GM12892 (cell line): ENCODE measurements at places on chromosomes 16 and 17.

- DNase-seq: no peak
Observed at GRCh38 chr16:79651363-79651762, 50.8 kb upstream of the MAF start.

DNA sequence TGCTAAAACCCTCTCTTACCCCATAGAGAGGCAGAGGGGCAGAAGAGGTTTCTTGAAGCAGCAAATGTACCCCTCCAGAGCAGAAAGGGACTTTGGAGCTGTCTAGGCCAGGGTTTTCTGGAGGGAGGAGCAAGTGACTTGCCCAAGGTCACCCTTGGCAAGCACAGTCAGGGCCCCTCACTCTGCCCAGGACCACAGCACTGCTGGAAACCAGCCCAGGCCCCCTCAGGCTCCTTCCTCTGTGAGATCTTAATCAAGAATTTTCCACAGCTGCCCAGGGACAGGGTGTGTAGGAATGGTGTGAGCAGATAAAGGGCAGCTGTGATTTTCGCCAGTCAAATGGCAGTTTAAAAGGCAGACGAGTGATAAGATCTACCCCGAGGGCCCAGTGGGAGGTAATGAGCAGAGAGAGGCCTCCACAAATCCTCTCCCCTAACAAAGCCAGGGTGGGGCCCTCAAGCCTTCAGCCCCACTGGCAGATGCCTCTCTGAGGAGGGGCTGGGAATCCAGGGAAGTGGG is 3.9 kb upstream of the SLC12A3 start:
- DNase-seq: no peak

DNA sequence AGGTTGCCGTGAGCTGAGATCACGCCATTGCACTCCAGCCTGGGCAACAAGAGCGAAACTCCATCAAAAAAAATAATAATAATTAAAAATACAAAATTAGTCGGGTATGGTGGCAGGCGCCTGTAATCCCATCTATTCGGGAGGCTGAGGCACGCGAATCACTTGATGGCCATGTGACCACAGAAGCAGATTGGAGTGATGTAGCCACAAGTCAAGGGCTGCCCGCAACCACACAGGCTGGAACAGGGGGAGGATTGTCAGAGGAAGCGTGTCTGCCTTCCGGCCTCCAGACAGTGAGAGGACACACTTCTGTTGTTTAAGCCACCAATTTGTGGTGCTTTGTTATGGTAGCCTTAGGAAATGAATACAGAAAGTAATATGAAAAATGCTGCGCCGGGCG is 11.8 kb upstream of the NAGS start:
- no peak for DNase-seq

DNA sequence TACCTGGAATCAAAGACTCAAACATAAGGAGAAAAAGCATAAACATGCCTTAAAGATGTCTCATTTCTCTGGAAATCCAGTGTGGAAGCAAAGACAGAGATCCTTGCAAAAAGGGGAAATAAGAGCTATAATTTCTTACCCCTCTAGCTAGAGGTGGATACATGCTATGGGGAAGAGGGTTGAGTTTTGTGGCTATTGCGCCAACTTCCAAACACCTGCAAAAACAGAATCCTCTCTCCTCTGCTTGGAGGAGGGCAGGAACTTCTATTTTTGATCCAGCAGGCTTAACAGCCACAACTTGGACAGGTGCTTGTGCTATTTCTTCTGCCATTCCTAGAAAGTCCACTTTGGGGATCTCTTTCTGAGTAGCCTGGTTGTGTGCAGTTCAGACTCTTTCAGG is 21.5 kb upstream of the NUDT7 start:
- no peak for DNase-seq

GRCh38 chr16:67336648-67337047 is 10.0 kb downstream of the LRRC36 start:
- DNase-seq: no peak

DNA sequence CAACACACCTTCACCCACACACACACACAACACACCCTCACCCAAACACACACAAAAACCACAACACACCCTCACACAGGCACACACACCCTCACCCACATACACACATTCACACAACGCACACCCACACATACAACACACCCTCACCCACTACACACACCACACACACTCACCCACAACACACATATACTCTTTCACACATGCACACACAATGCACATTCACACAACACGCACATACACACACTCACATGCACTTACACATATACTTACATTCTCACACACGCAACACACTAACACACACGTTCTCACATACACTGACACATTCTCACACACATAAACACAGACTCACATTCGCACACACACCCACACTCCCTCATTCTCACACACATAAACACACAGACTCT is 3.8 kb downstream of the ASGR1 start:
- DNase-seq: no peak

- no peak for DNase-seq
Observed at GRCh38 chr17:72723711-72724110, 368.8 kb downstream of the SLC39A11 start.

DNA sequence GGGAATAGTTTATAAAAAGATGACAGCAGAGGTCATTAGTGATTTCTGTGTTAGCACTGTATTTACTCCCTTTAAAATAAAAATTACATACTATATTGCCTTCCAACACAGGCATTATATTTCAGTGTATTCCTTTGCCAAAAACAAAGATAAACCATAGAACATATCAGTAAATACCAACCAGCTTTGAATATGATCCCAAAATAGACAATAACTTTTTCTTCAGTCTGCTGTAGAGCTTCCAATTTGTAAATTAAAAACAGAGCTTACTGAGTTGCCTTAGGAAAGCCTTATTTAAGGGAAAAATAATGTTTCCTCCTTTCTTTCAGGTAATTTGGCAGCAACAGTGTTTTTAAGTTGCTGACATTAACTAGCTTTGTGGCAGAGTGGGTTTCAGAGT is 352.1 kb upstream of the TBX2 start:
- DNase-seq: no peak

- no peak for DNase-seq
Observed at GRCh38 chr17:35213412-35213940, 19.3 kb upstream of the SLC35G3 start.

DNA sequence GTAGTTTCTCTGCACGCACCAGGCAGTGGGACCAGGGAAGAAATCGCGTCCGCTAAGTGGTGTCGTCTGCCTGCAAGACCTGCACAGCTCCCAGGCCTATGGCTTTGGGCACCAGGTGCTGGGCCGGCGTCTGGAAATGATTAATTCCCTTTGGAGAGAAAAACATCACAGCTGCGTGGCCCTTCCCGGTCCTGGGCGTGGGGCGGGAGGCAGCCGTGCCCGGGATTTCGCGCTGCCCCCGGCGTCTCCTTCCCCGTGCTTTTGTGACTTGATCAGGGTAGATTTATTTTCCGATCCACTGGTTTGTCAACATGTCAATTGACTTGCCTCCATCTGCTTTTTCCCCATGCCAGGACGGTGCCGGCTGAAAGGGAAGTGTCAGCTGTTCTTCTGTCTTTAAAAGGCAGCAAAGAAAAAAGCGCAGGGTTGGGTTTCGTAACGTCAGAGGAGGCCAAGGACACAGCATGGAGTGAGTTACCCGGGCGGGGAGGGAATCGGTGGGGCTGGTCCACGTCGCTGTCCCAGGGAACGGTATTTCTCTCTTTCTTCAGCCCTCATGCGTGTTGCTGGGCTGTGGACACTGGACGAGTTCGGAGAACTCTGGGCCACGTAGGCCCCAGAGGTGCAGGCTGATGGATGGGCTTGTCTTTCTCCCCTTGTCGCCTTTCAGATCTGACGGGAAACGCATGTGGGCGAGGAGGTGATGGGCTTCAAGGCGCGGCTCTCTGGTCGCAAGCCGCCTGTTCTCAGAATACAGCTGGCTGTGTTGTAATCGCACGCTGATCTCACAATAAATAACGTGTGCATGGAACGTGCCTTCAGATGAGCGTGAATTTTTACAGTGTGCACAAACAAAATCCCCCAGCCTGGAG is 188.1 kb upstream of the ZNF469 start:
- no peak for DNase-seq

DNA sequence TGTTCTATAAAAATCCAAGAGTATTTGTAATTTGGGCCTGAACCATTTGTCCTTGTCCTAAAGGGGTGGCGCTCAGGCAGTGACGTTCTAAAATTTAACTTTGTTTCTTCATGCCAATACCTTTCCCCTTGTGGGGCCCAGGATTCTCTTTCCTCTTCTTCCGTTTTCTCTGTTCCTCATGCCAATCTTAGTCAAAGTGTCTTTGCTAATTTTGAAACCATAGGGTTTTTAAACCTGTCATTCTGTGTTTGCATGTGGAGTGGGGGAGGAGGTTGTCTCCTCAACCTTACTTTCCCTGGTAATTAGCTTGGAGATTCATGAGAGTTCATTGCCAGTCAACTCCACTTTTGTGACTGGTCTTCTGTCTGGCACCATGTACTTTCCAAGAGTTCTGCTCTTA is 337.1 kb downstream of the MAF start:
- DNase-seq: no peak

GRCh38 chr16:64469351-64469750 is 652.5 kb downstream of the CDH11 start:
- DNase-seq: no peak

- no peak for DNase-seq
Observed at GRCh38 chr17:83121921-83122820, 42.8 kb downstream of the METRNL start.

- no peak for DNase-seq
Observed at GRCh38 chr17:28412099-28412498, 6.1 kb upstream of the SLC46A1 start.

DNA sequence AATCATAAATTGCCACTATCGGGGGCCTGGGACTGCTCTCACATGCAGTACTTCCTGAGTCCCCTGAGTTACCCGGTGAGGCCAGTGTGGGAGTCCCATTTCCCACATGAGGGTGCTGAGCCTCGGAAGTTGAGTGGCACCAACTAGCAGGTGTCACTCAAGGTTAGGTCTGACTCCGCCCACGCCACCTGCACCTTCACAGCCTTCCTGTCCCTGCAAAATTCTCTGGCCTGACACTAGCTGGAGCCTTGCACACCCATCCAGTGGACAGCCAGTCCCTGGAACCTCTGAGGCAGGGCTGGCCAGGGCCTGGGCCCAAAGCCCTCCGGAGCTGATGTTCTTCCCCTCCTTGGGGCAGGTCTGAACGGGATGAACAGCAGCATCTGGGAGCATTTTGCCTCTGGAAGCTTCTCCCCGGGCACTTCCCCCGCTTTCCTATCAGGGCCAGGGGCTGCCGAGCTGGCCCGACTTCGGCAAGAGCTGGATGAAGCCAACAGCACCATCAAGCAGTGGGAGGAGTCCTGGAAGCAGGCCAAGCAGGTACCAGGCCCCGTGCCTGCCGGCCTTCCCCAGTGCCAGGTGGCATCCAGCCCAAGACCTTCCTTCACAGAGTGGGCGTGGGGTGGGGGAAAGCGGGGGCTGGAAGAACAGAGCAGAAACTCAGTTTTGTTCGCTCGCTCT is 21.9 kb downstream of the UNC13D start:
- DNase-seq: no peak

DNA sequence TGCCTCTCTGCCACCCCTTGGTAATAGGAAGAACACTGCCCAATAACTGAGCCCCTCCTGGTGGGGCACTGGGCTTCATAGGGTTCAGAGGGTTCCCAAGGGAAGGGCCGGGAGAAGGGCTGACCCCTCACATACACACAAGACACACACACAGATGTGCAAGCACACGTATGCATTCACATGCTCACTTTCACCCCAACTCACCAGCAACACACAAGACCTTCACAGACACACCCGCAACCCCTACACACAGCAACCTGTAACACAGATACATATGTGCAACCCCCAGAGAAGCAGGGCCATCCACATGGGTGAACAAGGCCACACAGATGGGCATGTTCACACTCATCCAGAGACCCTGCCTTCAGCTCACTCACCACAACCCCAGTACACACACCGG is 225.1 kb downstream of the ZNF423 start:
- no peak for DNase-seq

GRCh38 chr17:3189961-3190360 is 7.4 kb upstream of the OR1A2 start:
- DNase-seq: no peak

DNA sequence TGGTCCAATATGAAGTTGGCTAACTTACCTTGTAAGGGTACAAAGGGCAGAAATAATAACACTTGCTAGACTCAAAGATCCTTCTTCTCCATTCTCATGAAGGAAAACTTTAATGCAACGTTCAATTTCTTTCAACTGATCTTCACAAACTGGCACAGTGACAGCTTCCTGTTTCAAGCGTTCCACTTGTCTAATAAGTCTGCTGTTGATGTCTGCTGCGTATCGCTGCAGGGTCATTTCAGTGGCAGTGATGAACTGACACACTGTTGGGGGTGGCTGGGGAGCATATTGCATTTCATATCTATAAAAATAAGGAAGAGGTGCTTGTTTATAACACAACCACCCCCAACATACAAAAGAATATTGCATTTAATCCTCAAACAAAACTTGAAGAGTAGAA is 33.5 kb upstream of the ARL6IP1 start:
- no peak for DNase-seq

DNA sequence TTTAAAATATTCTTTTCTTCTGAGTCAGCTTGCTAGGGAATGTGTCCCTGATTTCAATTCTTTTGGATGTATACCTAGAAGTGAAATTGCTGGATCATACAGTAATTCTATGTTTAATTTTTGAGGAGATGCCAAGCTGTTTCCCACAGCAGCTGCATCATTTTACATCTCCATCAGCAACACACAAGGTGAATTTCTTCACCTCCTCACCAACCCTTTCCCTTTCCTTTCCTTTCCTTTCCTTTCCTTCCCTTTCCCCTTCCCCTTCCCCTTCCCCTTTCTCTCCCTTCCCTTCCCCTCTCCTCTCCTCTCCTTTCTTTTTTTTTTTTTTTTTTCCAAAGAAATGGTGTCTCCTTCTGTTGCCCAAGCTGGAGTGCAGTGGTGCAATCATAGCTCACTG is 45.4 kb upstream of the BRD7 start:
- DNase-seq: no peak

DNA sequence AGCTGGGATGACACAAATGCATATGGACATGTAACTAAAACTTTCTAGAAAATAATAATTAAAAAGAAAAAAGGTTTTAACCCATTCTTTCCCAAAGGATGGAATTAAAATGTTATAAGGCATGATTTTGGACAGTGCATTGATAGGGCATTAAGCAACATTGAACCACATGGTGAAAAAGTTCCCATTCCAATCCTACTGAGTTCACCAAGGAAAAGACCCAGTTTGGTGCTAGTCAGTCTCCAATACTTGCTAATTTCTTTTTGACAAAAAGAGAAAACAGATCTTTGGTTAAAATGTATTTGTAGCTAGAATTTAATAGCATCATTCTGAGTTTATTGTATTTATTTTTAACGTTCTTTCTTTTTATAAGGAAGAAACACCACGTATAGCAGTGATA is 28.1 kb downstream of the EMP2 start:
- no peak for DNase-seq

DNA sequence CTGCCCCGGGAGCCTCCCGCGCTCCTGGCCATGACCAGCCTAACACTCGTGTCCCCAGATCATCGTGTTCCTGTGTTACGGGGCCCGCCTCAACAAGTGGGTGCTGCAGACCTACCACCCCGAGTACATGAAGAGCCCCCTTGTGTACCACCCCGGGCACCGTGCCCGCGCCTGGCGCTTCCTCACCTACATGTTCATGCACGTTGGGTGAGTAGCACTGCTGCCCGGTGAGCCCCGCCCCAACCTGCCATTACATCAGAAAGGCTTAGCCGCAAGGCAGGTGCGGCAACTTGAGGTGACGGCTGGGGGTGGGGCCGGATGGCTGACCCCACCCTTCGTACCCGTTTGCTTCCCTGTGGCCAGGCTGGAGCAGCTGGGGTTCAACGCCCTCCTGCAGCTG is 1.4 kb downstream of the RHBDL1 start:
- DNase-seq: no peak

- no peak for DNase-seq
Observed at GRCh38 chr17:38601539-38602351, 4.0 kb downstream of the SRCIN1 start.

- no peak for DNase-seq
Observed at GRCh38 chr17:36149296-36149820, 27.1 kb downstream of the TBC1D3B start.
